ENCODE measurements at places on chromosomes 3 and 15. TPM values are rescaled to one million over a fixed set of nuclear protein-coding genes. Genes with fewer than 3 reads are reported as not detected.

The ADAMTSL3 gene
- total RNA-seq, result not detected

The TMCO5A gene
- total RNA-seq, result not detected

The CYP1A2 gene
- total RNA-seq, result not detected

The AADACL2 gene
- total RNA-seq, result not detected

The CLDN18 gene
- not detected for total RNA-seq

The EDC3 gene
- total RNA-seq, result 40.4 TPM

The FBXW12 gene
- total RNA-seq, result not detected

The ACSBG1 gene
- not detected for total RNA-seq

The SEMA3G gene
- total RNA-seq, result not detected

The SERINC4 gene
- total RNA-seq, result 0.07 TPM

The RARB gene
- 1.4 TPM for total RNA-seq

The AGBL1 gene
- total RNA-seq, result not detected

The ZNF774 gene
- 1.8 TPM for total RNA-seq

The DPPA2 gene
- not detected for total RNA-seq

The AKAP13 gene
- 43.5 TPM for total RNA-seq

The TERC gene
- total RNA-seq, result 13.1 TPM

The CCDC54 gene
- not detected for total RNA-seq

The PROK2 gene
- total RNA-seq, result not detected

The GALNT15 gene
- 6.5 TPM for total RNA-seq

The ITPKA gene
- 1.2 TPM for total RNA-seq
